Fibroblast of pulmonary artery (primary cell): ENCODE measurements at places on chromosomes 2 and 18.

DNA sequence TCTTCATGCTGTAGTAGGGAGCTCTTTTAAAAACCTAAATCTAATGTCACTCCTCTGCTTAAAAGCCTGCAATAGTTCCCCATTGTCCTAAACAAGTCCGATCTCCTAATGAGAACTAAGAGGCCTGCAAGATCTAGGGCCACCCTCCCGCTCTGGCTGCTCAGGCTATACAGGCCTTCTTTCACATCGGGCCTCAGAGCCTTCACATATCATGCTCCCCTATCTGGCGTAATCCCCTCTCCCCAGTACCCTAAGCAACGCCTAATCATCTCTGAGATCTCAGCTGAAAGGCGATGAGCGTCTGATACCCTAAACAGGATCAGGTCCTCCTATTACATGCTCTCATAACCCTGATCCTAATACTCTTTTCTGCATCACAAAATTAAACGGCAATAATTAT lies 1.9 kb downstream of the MAP4K3 start:
- peak; percentile 33 for DNase-seq

GRCh38 chr18:10367836-10368235 lies 86.6 kb upstream of the APCDD1 start:
- DNase-seq = no peak

GRCh38 chr18:61702007-61702406 lies 190.8 kb downstream of the RNF152 start:
- peak; percentile 66 for DNase-seq

- no peak for DNase-seq
These were observed 89.2 kb upstream of the SPATS2L start for GRCh38 chr2:200217320-200217719.

DNA sequence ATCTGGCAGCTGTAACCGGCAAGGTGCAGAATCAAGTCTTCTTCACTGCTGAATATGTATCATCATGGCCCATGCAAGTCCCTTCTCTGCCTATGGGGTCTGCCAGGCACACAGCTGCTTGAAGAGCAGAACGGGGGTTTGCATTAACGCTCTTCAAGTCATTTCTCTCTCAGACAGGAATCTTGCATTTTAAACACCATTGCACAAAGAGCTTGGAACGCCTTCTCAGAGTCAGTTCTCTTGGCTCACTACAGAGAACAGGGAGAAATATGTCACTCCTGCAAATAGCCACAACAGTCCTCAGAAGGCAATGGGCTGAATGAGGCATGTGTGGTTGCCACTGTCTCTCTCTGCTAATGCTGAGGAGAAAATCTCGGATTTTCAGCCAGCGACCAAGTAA lies 2173.5 kb upstream of the PIK3C3 start:
- no peak for DNase-seq

DNA sequence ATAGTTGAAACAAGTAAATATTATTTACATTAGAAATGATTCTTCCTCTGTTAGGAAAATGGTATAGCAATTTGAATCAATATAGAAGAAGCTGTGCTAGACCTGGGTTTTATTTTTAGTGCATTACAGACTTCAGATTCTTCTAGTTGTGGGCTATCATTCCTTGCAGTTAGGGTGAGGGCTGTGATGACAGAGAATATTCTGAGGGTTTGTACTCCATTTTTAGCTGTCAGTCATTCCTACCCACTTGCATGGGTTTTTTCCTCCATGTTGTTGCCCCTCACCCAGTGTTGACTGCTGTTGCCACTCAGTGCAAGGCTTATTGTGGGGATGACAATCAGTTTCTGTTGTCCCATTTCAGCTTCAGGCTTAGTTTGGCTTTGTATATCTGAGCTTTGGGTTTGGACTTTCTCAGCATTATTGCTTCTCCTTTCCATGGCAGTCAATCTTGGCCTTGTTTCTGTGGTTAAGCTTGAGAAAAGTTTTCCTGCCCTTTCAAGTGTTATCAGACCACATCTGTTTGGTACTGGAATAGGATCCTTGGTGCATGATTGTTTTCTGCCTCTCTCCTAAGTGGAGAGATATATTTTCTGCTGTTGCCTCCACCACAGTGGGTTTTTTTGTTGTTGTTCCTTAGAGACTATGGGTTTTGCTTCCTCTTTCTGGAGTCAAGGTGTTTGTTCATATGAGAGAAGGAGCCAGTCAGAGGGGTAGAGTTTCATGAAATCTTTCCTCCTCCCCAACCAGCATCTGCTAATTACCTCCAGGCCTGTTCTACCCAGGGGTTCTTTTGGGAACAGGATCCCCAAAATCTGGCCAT lies 312.7 kb upstream of the CWC22 start:
- no peak for DNase-seq

GRCh38 chr2:150339282-150339681 lies 148.2 kb downstream of the RND3 start:
- DNase-seq = peak; percentile 16
